ENCODE measurements at places on chromosomes 1 and 21.

- DNase-seq, result no peak
These were observed 3.4 kb downstream of the KDM4A start for GRCh38 chr1:43653339-43653738.

DNA sequence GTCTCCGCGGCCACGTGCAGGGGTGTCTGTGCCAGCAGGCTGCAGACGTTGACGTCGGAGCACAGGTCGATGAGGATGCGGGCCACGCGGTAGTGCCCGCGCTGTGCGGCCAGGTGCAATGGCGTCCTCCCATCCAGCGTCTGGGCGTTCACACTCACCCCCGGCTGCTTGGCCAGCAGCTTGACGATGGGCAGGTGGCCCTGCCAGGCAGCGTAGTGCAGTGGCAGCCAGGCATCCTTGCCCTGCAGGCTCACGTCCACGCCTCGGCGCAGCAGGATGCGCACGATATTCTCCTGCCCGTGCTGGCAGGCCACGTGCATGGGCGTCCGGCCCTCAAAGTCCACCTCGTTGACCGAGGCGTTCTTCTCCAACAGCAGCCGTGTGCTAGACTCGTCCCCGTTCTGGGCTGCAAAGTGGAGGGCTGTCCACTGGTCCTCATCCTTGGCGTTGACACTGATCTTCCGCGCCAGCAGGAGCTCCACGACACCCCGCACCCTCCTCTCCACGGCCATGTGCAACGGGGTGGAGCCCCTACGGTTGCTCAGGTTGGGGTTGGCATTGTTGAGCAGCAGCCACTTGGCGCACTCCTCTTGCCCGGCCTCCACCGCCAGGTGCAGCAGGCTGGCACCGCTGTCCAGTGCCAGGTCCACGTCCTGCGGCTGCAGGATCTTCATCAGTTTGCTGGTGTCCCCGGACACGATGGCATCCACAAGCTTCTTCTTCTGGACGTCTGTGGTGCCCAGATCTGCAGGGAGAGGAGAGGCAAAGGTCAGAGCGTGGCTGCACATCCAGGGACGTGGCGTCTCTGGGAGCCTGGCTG is 25.4 kb downstream of the RIPK4 start:
- DNase-seq, result no peak

DNA sequence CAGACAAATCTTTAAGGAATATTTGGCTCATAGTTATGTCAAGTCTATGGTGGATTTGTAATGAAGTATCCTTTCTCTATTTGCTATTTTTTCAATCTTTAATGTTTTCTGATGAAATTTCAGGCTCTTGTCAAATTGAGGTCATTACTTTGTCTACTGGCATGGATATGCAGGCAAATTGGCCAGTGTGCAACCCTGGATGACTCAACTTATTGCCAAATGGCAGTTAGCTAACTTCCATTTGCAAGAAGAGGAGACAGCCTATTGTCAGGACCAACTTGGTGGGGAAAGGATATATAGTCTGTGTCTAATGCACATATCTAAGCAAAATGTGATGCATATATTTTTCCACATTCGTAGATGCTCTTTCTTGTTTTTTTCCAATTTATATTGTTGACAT is 530.5 kb downstream of the PTBP2 start:
- no peak for DNase-seq

DNA sequence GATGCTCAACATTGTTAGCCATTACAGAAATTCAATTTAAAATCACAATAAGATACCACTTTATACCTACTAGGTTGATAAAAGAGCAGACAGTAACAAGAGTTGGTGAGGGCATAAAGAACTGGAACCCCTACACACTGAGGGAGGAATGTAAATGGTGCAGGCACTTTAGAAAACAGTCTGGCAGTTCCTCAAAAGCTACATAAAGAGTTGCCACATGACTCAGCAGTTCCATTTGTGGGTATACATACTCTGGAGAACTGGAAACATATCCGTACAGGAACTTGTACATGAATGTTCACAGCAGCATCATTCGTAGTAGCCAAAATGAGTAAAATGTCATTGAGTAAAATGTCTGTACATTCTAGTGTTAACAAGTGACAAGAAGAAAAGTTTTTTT is 17.0 kb downstream of the NSL1 start:
- no peak for DNase-seq

DNA sequence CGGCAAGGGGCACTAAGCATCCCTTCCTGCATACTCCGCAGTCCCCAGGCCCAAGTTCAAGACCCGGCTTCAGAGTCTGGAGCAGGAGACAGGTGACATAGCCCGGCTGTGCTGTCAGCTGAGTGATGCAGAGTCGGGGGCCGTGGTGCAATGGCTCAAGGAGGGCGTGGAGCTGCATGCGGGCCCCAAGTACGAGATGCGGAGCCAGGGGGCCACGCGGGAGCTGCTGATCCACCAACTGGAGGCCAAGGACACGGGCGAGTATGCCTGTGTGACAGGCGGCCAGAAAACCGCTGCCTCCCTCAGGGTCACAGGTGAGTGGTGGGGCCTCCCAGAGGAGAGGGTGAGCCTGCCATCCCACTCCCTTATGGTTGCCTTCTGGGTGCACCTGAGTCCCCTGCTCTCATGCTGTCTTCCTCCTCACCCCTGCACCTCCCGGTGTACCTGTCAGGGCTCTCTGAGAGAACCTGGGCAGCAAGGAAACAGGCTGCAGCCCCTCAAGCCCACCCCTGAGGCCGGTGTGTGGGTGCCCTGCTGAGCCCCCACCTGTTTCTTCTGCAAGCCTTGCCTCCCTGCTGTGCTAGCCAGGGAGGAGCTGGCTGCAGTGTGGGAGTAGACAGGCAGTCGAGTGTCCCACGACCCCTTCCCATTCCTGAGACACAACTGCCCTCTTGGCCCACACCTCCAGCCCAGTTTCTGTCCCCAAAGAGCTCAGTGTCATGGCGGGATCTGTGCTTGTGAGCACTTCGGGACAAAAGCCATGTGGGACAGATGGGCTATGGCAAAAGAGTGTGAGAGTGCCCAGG is 99.2 kb downstream of the TRIM11 start:
- DNase-seq, result no peak

DNA sequence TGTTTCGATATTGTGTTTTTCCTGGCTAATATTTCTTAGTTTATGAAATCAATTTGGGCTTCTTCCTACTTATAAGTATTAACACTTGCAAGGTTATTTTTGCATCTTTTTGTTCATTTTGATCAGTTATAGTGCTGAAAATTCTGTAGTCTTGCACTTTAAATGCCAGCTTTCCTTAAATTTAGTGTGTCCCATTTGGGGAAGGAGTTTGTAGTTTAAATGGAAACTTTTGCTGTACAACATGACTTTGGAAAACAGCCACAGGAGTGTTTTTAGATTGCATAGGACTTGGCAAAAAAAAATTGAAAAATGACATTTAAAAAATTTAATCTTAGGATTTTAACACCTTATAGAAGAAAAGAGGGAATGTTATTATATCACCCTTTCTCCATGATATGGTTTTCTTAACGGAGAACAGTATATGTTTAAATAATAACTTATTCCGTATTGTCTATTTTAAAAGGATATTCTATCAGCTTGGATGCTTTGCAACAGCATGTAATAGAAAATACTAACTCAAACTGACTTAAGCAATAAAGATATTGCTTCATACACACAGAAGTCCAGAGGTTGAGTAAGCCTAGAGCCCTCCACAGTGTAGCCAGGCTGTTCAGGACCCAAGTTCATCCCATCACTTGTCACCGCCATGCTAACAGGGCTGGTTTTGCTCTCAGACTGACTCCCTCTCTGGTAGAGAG is 53.8 kb downstream of the LYPLAL1 start:
- DNase-seq, result no peak

- DNase-seq, result no peak
These were observed 29.0 kb downstream of the DHCR24 start for GRCh38 chr1:54857746-54858561.

DNA sequence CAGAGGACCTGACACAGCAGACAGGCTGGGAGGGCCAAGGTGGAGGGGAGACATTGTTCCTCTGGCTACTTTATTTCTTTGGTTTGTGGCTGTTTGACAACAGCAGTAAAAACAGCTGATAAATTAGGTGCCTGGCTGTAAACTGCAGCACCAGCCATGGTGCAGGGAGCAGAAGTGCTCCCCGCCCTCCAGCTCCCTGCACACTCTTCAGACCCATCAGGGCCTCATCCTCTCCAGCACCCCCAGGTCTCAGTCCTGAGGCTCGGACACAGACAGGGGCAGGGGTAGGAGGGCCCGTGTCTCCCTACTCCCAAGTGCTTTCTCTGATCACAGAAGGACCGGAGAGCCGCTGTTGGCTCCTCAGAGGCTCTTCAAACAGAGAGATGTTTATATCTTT is 17.7 kb upstream of the LRRN2 start:
- DNase-seq, result no peak

- DNase-seq, result no peak
These were observed 147.6 kb downstream of the PBX1 start for GRCh38 chr1:164706606-164706987.

- DNase-seq, result no peak
These were observed 131.3 kb upstream of the ARHGEF16 start for GRCh38 chr1:3323021-3323795.

DNA sequence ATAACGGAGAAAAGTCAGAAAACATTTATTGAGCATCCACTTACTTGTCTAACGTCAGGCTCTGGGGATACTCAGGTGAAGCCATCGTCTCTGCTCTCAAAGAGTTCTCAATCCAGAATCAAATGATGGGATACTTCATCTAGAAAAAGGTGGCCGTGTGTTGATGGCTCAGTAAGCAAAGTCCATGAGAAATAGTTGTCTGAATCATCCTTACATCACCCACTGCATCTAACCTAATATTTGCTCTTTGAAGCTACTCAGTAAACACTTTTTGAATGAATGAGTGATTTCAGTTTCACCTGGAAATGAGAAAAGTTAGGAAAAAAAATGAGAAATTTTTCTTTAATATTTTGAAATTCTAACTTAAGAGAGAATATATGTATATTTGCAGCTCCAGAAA is 155.3 kb upstream of the PKN2 start:
- no peak for DNase-seq

DNA sequence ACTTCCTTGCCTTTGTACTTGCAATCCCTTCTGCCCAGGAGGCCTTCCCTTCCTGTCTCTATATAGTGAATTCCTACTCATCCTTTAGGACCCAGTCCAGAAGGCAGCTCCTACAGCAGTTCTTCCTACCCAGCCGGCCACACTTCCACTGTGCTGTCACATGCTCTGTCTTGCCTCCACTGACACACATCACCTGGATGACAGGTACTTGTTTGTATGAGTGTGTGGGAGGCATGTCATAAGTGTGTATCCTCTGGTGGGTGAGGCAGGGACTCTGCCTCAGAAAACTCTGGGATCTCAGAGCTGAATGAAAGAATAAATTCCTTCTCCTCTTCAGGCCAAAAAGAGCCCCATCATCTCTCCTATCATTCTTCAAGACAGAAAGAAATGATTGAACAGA is 5.1 kb upstream of the OSCP1 start:
- no peak for DNase-seq

- DNase-seq, result no peak
These were observed 103.6 kb downstream of the PSMG1 start for GRCh38 chr21:39079617-39080016.
